Activated naive CD4-positive, alpha-beta T cell treated with anti-CD3 and anti-CD28 coated beads for 36 hours (primary cell): ENCODE measurements at places on chromosomes 7 and 10. TPM values are rescaled to one million over a fixed set of nuclear protein-coding genes. Genes with fewer than 3 reads are reported as not detected.

DNA sequence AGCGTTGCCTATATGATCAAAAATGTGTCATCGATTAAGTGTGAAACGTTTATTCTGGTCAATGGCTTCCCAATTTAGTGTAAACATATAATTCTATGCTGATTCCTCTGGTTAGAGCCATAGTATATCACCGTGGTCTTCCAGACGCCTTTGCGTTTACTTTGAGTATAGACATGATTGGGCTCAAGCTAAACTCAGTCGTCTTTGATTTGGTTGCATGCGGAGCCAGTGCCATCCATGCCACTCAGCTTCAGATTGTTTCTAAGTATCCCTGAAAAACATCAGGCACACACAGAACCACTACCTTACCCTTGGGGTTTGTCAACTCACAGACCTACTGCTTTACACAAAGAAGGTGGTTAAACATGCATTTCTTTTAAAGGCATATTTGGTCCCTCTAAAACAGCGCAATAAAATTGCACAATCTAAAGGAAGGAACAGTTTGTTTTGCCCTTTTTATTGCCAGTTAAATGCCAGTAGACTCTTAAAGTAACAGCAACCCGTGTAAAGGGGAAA, 273.6 kb upstream of the KLF6 start:
- DNase-seq: no peak
- no peak overlapping the region for H3K4me3 ChIP-seq
- no peak overlapping the region for H3K27ac ChIP-seq

DNA sequence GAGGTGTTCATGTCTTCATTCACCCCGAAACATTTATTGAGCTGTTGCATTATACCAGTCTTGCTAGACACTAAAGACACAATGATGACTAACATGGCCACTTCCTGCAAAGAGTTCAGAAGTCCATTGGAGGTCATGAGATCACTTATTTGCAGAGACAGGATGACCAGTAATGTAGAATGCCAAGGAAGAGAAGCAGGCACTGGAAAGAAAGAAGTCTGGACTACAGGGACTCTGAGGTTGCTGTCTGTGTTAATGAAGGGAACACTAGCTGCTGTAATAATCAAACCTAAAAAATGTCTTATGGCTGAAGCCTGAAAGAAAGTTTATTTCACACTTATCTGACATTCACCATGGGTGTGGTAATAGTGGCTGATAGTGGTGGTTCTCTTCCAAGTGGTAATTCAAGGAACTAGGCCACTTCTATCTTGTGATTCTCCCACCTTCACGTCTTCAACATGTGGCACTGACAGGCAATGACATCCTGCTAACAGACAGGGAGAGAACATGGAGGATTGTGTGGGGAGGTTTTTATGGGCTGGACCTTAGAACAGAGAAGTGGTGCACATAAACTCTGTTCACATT, 89.2 kb upstream of the MKLN1 start:
- H3K27me3 ChIP-seq: no peaks in the 10 kb centered on the region
- H3K27ac ChIP-seq: no peak overlapping the region
- H3K4me1 ChIP-seq: peaks cover 33% of the 10 kb centered on the region

- no peak overlapping the region for H3K4me3 ChIP-seq
- H3K36me3 ChIP-seq: no peaks in the 10 kb centered on the region
- DNase-seq: no peak
- H3K4me1 ChIP-seq: no peaks in the 10 kb centered on the region
- H3K27ac ChIP-seq: no peak overlapping the region
These were observed 335.2 kb upstream of the SEMA3D start for GRCh38 chr7:85522070-85522469.

DNA sequence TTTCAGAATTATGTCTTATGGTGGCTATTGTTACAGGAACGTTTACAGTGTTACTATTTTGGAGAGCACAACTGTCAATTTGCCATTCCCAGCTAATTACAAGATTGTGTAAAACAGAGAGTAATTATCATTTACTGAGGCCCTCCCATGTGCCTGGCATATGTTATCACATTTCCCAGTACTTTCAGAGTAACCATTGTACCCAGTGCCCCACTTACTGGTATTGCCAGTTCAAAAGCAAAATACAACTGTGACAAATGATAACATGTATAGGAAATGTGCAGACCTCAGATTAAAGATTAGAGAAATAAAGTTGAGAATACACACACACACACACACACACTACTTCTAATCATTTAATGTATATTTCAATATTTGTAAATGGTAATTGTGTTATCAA, 572.5 kb downstream of the POM121L12 start:
- no peaks in the 10 kb centered on the region for H3K36me3 ChIP-seq
- DNase-seq: no peak
- no peaks in the 10 kb centered on the region for H3K27me3 ChIP-seq
- H3K4me3 ChIP-seq: no peak overlapping the region

- H3K4me3 ChIP-seq: no peak overlapping the region
- no peaks in the 10 kb centered on the region for H3K4me1 ChIP-seq
- no peaks in the 10 kb centered on the region for H3K36me3 ChIP-seq
- H3K27ac ChIP-seq: no peak overlapping the region
- peaks cover 23% of the 10 kb centered on the region for H3K27me3 ChIP-seq
- no peak for DNase-seq
These were observed 72.9 kb upstream of the LOXL4 start for GRCh38 chr10:98340940-98341310.

- H3K27ac ChIP-seq: no peak overlapping the region
- peaks cover 18% of the 10 kb centered on the region for H3K36me3 ChIP-seq
- H3K4me1 ChIP-seq: peaks cover 24% of the 10 kb centered on the region
These were observed 55.6 kb downstream of the DNAJB6 start for GRCh38 chr7:157392256-157393037.

DNA sequence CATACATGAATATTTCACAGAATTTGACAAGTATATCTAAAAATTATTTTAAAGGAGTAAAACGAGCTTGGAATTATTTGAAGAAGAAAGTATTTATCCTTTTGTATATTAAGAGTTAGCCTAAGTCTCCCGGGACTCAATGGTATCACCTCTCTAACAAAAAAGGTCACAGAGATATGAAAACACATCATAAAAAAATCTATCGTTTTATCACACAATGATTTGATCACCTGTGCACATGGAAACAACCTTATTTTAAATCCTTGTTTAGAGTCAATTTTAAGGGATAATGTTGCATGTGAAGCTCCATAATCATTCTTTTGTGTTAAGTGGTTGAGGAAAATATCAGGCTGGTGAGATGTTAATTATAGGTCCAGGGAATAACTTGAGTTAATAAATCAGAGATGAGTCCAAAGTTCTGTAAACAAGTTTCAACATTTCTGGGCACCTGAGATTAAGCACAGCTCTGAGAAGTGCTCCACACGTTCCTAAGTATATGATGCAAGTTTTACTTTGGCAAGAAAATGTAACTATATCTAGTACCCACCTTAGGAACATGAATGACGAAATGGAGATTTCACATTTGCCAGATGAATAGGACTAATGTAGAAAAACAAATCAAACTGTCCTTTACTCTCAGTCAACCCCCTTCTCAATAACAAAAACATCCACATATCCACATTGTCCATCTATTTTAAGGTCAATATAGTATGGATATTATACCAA, 148.5 kb upstream of the AKR1E2 start:
- H3K36me3 ChIP-seq: no peaks in the 10 kb centered on the region
- DNase-seq: no peak
- peaks cover 29% of the 10 kb centered on the region for H3K27me3 ChIP-seq

DNA sequence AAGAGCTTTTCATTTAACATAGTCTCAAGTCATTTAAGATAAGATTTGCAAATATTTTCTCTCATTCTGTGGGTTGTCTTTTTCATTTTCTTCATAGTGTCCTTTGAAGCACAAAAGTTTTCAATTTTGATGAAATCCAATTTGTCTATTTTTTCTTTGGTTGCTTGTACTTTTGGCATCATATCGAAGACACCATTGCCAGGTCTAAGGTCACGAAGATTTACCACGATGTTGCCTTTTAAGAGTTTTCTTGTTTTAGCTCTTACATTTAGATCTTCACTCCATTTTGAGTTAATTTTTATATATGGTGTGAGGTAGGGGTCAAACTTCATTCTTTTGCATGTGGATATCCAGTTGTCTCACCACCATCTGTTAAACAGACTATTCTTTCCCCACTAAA, 34.7 kb downstream of the TMEM270 start:
- H3K36me3 ChIP-seq: no peaks in the 10 kb centered on the region
- no peak overlapping the region for H3K27ac ChIP-seq
- no peak for DNase-seq
- H3K27me3 ChIP-seq: no peaks in the 10 kb centered on the region
- peaks cover under 1% of the 10 kb centered on the region for H3K4me1 ChIP-seq

- peaks cover 5% of the 10 kb centered on the region for H3K27me3 ChIP-seq
- H3K4me1 ChIP-seq: peaks cover 34% of the 10 kb centered on the region
- peak; percentile 34 for DNase-seq
- H3K4me3 ChIP-seq: peak overlapping the region; percentile 94
- peak overlapping the region; percentile 84 for H3K27ac ChIP-seq
These were observed 846 bp downstream of the DNAJC1 start for GRCh38 chr10:22002591-22003176.

DNA sequence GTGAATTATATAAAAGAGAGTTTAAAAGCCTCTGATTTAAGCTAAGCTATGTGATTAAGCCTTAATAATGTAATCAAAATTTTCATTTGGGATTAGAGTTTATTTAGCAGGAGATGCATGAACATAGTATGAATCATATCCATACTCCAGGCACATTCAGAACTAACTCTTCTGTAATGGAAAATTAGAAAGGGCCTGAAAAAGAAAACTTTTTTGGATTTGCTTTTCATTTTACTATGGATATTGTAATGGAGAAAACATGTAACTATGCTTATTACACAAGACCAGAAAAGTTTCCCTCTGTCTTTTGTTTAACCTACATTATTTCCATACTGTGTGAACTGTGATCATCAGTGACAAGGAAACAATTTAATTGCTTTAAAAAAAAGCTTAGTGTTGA, 22.0 kb downstream of the TES start:
- H3K4me1 ChIP-seq: peaks cover 81% of the 10 kb centered on the region
- no peak overlapping the region for H3K4me3 ChIP-seq
- H3K27me3 ChIP-seq: no peaks in the 10 kb centered on the region
- peak overlapping the region; percentile 66 for H3K27ac ChIP-seq
- peaks cover 7% of the 10 kb centered on the region for H3K36me3 ChIP-seq

DNA sequence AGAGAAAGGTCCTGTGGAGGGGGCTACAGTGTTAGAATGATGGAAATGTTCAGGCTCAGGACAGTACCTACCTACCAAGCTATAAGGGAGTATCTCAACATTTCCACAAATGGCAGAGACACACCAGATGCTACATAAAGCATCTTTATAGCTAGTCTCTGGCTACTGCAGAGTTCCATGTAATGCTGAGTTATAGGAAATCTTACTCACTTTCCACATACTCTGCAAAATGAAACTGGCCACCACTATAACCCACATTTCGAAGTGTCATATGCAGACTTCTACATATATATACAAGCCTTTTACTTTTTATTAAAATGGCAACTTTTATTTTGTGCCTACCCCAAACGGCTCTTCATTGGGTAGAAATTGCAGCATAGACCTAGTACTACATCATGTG, 85.5 kb downstream of the FAS start:
- DNase-seq: no peak
- H3K27me3 ChIP-seq: peaks cover 3% of the 10 kb centered on the region
- H3K27ac ChIP-seq: no peak overlapping the region
- peaks cover 6% of the 10 kb centered on the region for H3K4me1 ChIP-seq
- no peaks in the 10 kb centered on the region for H3K36me3 ChIP-seq

GRCh38 chr7:66643395-66643794, 14.7 kb downstream of the KCTD7 start:
- no peaks in the 10 kb centered on the region for H3K27me3 ChIP-seq
- H3K4me1 ChIP-seq: no peaks in the 10 kb centered on the region
- no peak overlapping the region for H3K4me3 ChIP-seq

PAPOLB gene
- not detected for total RNA-seq

ERVW-1 gene
- total RNA-seq: not detected

PPA1 gene
- total RNA-seq: 408 TPM

C7orf33 gene
- total RNA-seq: not detected
